Hematopoietic multipotent progenitor cell treated with erythropoietin and hydrocortisone succinate and interleukin-3 and kit ligand, for 8 days (in vitro differentiated cells): ENCODE measurements at places on chromosomes 3 and 15.

DNA sequence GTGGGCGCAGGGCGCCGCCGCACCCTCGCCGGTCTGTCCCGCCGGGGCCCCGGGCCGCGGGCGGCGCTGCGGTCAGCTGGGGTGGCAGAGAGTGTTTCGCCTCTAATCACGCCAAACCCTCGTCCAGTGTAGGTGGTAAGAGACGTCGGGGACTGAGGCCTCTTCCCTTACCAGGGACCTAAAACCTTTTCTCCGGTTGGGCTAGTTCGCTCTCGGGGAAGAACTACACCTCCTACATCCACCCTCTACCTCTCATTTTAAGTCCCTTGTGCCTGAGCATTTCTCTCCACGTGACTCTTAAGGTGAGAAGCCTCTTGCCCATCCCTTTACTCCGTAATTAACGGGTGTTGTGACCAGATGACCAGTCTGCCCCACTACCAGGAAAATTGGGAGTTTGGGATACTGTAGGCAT lies 520 bp downstream of the TMEM42 start:
- DNase-seq, result peak; percentile 44

DNA sequence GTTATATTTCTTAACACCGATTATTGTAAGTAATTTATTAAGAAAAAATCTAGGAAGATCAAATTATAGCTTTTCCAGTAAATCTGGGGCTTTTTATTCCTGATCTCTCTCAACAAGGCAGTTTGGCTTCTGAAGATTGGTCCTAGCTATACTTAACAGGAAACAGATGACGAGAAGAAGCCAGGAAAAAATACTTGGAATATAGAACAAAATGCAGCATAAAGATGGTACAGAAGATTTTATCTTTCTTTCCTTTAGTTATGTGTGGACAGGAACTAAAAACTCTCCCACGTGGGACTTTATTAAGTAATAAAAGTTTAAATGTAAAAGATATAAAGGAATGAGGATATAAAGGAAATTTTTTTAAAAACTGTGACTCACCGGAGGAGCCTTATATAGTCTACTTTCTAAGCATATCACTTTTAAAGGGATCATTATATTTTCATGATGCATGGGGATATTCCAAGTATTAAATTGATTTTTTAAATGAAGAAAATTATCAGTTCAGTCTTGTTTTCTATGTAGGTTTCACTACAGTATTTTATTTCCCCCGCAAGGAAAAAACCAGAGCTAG lies 8.2 kb downstream of the B3GNT5 start:
- DNase-seq, result no peak

DNA sequence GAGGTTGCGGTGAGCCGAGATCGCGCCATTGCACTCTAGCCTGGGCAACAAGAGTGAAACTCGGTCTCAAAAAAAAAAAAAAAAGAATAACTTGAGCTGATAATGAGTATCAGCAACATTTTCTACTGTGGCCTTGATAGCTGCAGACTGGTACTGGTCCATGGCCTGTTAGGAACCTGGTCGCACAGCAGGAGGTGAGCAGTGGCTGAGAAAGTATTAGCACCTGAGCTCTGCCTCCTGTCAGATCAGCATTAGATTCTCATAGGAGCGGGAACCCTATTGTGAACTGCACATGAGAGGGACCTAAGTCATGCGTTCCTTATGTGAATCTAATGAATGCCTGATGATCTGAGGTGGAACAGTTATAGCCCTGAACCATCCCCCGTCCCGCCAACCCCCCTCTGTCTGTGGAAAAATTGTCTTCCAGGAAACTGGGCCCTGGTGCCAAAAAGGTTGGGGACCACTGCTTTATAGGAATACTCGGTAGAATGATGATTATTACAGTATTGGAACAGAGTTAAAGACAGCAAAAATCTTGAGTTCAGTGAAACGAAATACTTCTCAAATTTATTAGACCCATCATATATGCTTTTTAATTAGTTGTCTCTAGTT lies 126.0 kb downstream of the ZNF609 start:
- DNase-seq, result no peak

- no peak for DNase-seq
Observed at GRCh38 chr15:66723826-66724731, 22.0 kb downstream of the SMAD6 start.

DNA sequence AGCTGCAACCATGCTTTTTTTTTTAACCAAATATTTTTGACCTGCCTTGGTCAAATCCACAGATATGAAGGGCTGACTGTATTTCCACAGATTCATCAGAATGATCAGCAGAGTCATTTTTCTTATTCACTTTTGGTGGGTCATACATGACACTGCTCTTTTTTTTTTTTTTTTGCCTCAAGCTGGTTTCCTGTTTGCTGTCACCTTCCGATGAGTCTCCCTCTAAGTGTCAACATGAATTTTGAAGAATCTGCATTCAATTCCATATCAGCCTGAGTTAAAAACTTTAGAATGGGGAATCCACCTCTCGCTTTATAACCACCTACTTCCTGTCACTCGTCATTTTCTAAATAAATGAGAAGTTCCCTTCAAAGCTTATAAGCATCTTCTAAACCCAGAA lies 2.2 kb upstream of the SLC12A8 start:
- DNase-seq, result no peak

- no peak for DNase-seq
Observed at GRCh38 chr3:72120806-72121778, 336.1 kb upstream of the PROK2 start.

- no peak for DNase-seq
Observed at GRCh38 chr15:38672273-38672672, 107.7 kb upstream of the RASGRP1 start.

- DNase-seq, result no peak
Observed at GRCh38 chr3:127546970-127547733, 43.4 kb downstream of the TPRA1 start.

- DNase-seq, result no peak
Observed at GRCh38 chr3:58202917-58203360, 7.8 kb downstream of the DNASE1L3 start.

DNA sequence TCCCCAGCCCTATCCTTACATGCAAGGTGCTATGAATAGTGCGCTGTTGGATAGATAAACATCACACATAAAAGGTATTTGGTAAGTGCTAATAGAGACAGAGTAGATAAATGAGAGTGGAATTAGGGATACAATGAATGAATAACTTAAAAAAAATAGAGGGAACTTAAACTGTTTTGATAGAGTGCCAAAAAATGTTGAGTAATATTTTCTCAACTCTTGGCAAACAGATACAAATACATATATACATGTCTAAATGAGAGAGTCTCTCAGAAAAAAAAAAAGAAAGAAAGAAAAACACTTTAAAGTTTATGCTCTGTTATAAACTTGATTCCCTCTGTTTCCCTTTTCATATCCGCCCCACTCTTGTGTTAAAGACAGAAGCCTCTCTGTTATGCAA lies 667.4 kb downstream of the ROBO2 start:
- DNase-seq, result no peak

GRCh38 chr3:21142031-21142430 lies 609.0 kb downstream of the ZNF385D start:
- no peak for DNase-seq

DNA sequence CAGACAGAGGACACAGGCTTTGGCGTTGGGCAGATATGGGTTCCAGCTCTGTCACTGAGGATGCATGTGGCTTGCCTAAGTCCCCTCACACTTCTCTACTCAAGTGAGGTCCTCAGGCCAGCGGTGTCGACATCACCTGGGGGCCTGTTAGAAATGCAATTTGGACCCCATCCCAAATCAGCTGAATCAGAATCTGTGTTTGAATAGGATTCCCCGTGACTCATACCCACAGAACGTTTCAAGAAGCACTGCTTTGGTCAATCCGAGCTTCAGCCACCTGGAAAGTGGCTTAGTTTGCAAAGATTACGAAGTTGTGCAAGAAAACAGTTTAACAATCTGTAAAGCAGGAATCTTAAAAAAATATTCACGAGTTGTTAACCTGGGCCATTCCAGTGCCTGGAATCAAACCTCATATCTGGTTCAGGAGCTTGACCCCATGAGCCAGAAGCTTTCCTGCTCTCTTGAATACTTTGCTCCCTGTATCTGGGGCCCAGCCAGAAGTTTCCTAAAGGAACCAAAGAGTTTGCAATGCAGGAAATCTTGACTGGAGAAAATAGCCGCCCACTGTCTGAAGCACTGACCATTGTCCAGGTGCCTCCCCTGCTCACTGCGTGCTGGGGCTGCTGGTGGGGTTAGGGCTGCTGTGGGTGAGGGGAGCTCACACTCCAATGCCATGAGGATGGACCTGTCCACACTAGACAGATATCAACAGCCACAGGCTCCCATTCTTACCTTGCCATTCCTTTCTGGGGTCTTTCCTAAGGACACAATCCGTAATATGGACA lies 208.5 kb upstream of the LINGO1 start:
- no peak for DNase-seq

DNA sequence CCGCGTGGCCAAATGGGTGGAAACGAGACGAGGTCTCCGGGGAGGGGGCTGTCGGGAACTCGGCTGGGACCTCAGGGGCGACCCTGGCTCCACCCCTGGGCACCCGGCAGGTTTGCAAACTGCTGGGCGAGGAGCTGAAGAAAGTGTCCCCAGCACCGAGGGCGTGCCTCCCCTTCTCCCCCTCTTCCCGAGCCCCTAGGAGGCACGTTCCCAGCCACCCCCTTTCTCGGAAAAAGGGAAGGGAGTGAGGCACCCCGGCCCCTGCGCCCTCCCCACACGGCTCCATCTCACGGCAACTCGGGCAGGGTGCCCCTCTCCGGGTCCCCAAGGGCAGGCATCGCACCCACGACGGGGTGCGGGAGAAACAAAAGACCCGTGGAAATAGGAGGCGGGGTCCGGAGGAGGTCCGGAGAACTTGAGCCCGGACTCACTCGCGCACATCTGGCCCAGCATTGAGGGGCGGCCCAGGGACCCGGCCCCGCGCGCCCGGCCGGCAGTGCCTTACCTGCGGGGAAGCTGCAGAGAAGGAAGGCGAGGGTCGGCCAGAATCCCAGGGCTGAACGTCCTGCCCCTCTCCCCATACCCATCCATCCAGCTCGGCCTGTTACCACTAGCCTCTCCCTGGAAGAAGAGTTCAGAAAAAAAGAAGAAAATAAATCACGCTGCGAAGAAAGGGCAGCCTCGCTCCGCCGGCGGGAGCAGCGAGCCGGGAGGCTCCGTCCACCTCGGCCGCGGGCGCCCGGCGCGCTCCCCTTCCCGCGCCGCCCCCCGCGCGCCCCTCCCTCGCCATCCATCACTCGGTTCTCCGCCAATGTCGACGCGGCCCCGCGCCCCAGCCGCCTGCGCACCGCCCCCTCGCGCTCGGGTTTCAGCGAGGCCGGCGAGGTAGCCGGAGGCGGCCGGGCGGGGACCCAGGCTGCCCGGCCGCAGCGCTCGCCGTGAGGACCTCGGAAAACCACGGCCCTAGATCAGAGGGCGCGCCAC lies 16.3 kb downstream of the RGMA start:
- no peak for DNase-seq

GRCh38 chr15:58932710-58933280 lies 684 bp downstream of the SLTM start:
- peak; percentile 40 for DNase-seq
